ENCODE measurements at places on chromosomes 4 and X.
A peak's percentile ranks its signal among the peaks of the same experiment; 100 is the strongest.

GRCh38 chr4:15149839-15150592 lies 147.7 kb downstream of the CPEB2 start:
- peak; percentile 41 for DNase-seq

GRCh38 chrX:6695717-6696116 lies 160.8 kb upstream of the VCX3A start:
- DNase-seq = no peak

GRCh38 chr4:37946503-37947179 lies 13.6 kb upstream of the PTTG2 start:
- no peak for DNase-seq

GRCh38 chr4:189022440-189023035 lies 883.3 kb downstream of the TRIML1 start:
- DNase-seq = peak; percentile 14

DNA sequence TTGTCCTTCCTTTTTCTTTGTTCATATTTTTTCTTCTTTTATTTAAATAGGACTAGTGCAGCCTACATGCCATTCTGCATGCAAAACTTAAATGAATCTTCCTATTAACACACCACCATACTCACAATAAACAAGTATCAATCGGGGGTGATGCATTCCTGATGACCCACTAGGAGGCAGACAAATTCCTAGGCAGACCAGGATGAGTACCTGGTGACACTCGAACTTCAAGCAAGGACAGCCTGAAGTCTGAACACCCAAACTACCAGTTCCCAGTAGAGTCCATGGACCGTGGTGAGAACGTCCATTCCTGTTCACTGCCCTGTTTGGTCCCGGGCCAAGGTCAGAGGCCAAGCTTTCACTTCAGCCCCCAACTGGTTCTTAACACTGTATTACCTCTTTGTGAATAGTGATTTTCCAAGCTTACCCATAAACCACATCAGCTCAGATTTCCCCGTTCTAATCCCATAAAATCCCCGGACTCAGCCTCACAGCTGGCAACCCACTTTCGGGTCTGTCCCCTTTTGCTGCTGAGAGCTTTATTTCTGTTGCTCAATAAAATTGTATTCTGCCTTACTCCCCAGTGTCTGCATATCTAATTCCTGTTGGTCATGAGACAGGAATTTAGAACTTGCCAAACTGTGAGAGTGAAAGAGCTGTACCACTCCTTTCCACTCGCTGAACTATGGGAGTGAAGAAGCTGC lies 1286.6 kb downstream of the FSTL5 start:
- no peak for DNase-seq

GRCh38 chr4:4267981-4268380 lies 20.0 kb upstream of the TMEM128 start:
- no peak for DNase-seq

DNA sequence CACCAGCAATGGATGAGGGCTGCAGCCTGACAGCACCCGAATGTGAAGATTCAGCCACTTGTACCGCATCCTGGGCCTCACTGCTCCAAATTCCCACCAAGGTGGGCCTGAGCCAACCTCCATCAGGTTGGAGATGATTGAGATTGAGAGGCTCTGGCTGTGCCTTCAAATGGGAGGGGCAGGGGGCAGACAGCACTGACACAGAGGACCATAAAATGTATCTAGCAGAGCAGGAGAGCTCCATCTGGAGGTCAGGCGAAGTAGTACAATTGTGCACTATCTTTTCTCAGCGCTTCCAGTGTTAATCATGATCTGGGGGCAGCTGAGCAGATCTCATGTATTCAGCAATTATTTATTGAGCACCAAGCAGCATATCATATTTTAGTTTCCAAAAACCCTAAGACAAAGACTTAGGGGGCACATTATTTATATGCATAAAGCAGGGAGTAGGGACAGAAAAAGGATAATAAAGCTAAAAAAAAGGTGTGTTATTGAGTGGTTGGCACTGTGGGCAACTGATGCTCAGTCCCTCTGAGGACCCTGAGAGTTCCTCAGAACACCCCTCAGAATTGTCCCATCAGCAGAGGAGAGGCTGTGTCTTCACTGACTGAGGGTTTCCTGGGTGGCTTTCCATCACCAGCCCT lies 31.6 kb upstream of the C1QTNF7 start:
- DNase-seq = no peak

DNA sequence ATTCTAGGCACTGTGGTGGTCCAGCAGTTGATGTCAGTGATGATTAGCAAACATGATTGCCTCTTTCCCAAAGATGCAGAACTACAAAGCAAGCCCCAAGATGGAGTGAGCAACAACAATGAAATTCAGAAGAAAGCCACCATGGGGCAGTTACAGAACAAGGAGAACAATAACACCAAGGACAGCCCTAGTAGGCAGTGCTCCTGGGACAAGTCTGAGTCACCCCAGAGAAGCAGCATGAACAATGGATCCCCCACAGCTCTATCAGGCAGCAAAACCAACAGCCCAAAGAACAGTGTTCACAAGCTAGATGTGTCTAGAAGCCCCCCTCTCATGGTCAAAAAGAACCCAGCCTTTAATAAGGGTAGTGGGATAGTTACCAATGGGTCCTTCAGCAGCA lies 365.3 kb downstream of the MAPK10 start:
- DNase-seq = no peak

DNA sequence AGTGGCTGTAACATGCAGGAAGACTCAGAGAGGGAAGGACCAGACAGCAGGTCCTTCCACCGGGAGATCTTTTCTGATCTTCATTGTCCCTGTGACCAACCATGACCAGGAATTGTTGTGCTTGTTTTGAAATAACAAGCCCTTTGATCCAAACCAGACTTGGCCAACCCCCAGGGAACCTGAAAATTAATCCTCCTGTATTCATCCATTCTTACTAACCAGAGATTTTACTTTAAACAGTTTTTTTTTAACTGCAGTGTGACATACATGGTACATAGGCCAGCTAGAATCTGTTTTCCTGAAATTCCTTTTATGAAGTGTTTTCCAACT lies 4.0 kb downstream of the WFS1 start:
- DNase-seq = no peak

DNA sequence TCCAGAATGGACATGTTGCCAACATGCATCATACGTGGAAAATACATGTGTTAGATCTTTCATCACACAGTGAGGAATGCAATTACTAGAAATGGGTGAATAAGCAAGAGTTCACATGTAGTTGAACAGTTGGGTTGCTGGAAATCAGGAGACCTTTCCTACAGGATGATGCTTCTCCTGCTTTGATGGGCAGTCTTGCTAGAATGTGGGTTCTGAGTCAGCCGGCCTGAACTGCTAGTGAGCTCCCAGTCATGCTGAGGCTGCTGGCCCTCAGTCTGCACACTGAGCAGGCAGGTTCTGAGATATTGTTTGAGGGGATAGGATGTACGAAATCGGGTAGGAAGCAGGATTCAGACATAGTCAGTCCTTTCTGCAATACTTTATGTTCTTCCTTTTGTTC lies 20.2 kb downstream of the MSL3 start:
- no peak for DNase-seq

- DNase-seq = no peak
Measured at GRCh38 chr4:47349326-47349725, 114.2 kb downstream of the COMMD8 start.

- DNase-seq = no peak
Measured at GRCh38 chr4:177322881-177323280, 13.2 kb downstream of the NEIL3 start.

DNA sequence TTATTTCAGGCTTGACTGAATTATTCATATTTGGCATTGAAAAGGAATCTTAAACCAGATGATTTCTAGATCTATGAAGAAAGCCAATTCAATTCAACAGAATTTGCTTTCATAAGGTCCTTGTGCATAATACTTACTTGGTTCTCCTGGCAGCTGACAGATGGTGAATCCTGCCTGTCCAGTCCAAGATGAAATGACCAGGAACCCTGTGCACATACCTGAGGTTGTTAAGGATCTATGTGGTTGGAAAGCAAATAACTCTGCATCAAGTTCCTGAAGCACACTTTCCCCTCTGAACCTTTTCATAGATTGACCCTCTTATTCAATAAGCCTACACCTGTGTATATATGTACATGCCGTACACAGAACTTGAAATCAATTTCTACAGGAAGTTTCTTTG lies 562.7 kb downstream of the PPARGC1A start:
- DNase-seq = no peak

- no peak for DNase-seq
Measured at GRCh38 chr4:93947286-93947685, 118.7 kb downstream of the ATOH1 start.

- DNase-seq = peak; percentile 13
Measured at GRCh38 chr4:87732033-87732765, 67.2 kb upstream of the IBSP start.

DNA sequence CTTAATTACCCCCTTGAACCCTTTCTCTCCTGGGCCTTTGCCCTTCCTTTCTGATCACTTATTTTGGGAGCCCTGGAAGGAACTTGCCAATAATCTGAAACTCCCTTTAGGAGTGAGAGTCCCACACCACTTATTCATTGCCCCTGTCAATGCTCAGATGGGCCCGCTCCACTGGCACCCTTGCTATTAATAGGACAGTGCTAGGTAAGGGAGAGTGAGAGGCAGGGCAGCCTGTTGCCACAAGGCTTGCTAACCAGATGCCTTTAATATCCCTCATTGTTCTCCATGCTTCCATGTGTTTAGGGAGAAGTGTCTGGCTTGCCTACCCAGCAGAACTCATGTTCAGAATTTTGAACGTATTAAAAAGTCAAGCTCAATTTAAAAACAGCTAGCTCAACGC lies 1.7 kb upstream of the NHS start:
- DNase-seq = no peak

DNA sequence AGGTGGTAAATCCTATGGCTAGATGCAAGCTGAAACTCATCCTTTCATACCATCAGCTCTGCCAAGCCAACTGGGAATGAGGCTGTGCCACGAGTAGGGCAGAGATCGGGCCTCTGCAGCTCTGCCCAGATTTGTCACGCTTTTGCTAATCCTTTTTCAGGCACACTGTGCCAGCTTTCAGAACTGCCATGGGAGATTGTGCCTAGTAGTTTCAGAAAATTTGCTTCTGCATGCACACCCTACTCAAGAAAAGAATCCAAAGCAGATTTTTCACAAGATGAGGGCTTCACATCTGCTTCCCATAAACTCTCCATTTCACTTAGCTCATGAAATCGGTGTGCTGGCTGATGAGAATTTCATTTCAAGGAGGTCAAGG lies 3.3 kb upstream of the ADH7 start:
- DNase-seq = no peak

DNA sequence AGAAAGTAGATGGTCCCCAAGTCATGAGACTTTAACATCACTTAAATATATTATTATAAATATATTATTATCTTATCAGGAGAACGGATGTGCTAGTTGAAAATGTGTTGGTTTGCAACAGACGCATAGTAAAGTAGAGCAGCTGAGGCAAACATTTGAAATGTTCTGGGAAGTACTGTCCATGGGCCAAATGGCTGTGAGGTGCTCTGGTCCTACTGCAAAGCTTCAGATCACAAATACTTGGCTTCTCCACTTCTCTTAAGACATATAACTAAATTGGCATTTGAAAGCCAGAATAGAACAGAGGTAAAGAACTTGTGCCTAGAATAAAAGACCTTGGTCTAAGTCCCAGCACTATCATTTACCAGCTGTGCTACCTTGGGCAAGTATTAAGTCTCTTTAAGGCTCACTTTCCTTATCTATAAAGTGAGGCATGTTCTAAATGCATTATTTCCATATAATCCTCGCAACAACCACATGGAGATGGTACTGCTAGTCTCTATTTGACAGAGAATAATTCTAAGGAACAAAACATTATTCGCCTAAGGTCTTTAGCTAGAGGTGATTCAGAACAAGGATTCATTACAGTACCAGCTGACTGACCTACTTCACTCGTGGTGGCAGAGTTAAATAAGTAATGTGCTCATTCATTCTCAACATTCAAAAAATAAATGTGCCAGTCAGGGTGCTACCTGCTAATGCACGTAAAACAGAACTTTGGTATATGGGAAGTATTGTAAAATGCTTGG lies 297.1 kb downstream of the PPP3CA start:
- DNase-seq = no peak

- peak; percentile 46 for DNase-seq
Measured at GRCh38 chr4:175536852-175537453, 275.1 kb downstream of the GPM6A start.

DNA sequence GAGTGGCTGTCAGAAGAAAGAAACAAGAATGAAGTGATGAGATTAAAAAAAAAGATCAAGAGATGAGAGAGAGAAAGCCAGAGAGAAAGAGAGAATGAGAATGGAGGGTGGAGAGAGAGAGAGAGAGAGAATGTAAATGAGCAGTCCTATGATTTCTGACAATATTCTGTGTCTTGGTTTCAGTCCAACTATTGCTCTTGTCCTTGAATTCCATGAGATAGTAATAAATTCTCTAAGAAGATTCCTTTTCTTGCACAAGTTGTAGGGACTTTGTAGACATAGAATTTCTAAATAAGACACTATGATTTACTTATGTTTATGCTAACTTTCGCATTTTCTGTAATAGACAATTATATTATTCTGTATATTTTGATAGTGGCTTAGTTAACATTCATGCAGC lies 149.6 kb upstream of the CTSO start:
- DNase-seq = no peak

DNA sequence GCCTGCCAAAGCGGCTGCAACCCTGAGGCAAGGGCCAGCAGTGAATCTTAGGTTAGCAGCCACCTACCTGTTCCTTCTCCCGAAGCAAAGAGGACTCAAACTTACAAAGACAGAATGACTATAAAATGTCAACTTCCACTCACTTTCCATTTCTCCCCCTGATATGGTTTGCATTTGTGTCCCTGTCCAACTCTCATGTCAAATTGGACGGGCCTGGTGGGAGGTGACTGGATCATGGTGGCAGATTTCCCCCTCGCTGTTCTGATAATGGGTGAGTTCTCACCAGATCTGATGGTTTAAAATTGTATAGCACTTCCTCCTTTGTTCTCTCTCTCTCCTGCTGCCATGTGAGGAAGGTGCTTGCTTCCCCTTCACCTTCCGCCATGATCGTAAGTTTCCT lies 35.3 kb upstream of the TMEM154 start:
- DNase-seq = no peak

GRCh38 chrX:19592952-19593351 lies 77.6 kb upstream of the MAP3K15 start:
- DNase-seq = no peak

GRCh38 chrX:52271206-52271605 lies 86.5 kb downstream of the MAGED4 start:
- no peak for DNase-seq

GRCh38 chrX:111145878-111146277 lies 49.9 kb downstream of the PAK3 start:
- DNase-seq = no peak

- no peak for DNase-seq
Measured at GRCh38 chrX:72308209-72308565, 2.5 kb upstream of the CITED1 start.

DNA sequence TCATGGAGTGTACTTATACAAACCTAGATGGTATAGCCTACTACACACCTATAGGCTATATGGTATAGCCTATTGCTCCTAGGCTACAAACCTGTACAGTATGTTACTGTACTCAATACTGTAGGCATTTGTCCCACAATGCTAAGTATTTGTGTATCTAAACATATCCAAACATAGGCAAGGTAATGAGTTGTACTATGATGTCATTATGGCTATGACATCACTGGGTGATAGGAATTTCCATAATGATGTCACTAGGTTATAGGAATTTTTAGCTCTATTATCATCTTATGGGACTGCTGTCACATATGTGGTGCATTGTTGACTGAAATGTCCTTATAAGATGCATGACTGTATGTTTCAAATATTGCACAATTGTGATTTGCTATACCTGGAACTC lies 5.5 kb upstream of the PAGE1 start:
- no peak for DNase-seq

GRCh38 chr4:162356181-162356580 lies 192.4 kb upstream of the FSTL5 start:
- DNase-seq = no peak

- DNase-seq = peak; percentile 20
Measured at GRCh38 chr4:21991050-21991449, 42.5 kb upstream of the KCNIP4 start.
